Thymus (tissue), 14 donors: ENCODE measurements at places on chromosomes 7 and 10.
A peak's percentile ranks its signal among the peaks of the same experiment; 100 is the strongest.

DNA sequence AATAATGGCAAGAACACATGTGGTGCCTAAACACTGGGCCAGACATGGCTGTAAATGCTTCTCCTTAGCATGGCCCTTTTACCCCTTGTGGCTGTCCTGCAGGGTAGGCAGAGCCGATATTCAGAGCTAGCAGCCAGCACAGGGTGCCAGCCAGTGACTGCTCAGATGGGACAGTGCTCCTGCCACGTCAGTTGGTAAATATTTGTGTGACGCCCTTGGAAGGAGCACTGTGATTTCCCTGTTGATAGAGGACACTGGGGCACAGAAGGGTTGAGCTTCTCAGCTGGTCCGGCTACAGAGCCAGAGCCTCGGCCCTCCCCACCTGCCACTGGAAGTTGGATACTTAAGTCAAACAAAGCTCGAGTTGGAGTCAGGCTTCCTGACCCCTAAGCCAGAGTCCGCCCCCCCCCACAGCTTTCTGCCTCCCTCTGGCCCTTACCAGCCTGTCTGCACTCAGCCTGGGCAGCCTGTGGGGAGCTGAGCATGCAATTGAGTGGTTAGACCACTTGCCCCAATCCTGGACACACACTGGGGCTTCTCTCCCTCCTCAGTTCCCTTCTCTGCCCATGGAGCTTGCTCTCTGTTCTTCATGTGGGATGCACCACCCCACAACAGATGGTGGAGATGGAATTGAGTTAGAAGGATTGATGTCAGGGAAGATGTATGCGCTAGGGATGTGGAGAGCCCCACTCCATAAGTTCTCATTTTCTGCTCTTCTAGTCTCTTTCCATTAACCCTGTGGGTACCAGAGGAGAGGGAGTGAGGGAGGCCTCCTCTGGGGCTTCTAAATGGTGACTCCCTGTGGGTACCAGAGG, 350.8 kb downstream of the PLXNA4 start:
- no peak for DNase-seq

DNA sequence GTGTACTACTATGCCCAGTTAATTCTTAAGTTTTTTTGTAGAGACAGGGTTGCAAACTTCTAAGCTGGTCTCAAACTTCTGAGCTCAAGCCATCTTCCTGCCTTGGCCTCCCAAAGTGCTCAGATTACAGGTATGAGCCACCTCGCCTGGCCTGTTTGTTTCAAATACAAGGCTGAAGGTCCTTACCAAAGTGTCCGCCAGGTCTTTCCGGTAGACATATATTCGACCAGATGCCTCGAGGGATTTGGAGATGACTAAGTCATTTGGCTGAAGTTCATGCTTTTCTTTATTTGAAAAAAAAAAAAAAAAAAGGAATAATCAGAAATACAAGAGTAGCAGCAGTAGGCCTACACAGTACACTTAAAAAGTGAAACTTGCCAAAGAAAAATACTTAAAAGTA, 204.5 kb upstream of the CDCA7L start:
- DNase-seq: no peak

- DNase-seq: no peak
Observed at GRCh38 chr7:156157409-156158012, 345.2 kb upstream of the SHH start.

- DNase-seq: peak; percentile 9
Observed at GRCh38 chr7:40419806-40420205, 285.0 kb downstream of the SUGCT start.

- no peak for DNase-seq
Observed at GRCh38 chr7:149007611-149008010, 20.7 kb downstream of the PDIA4 start.

GRCh38 chr10:78794736-78795455, 273.9 kb upstream of the ZMIZ1 start:
- DNase-seq: no peak

DNA sequence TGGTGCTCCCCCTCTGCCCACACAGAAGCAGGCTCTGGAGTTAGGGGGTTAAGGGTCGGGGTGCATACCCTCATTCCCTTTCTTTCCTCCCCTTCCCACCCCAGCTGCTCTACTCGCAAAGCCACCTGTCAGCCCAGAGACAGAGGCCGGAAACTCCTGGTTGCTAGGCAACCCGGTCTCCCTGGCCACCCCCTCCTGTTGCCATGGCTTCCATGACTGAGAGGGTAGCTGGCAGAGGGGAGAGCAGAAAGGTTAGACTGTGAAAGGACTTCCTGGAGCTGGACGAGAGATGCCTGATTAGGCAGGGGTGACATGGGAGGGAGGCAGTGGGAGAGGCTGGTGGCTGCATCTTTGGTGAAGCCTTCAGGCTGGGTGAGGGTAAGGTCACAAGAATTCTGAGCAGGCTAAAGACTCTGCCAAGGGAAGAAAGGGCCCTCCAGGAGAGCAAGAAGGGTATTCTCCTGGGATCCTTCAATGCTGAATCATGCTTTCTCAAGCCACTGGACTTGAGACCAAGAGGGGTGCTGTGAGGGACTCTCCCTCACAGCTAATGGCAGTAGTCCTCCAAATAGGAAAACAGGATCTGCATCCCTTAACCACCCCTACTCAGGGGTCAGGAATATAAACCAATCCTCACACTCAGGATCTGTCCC, 5.4 kb downstream of the PSD start:
- DNase-seq: peak; percentile 64

- no peak for DNase-seq
Observed at GRCh38 chr7:137768366-137768765, 78.4 kb downstream of the DGKI start.

DNA sequence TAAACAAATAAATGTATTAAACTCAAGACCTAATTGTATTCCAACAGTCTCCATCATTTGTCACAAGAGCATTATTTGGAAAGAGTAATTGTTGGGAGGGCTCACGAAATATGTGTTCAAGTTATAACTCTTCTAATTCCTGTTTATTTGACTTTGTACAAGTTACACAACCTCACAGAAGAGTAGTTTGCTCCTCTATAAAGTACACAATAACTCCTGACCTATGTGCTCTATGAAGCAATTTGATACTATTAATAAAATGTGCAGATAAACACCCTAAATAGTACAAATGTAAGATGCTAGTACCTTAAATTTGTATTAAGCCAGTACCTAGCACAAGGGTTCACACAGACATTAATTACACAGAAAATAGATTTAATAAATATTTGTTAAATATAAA, 285.8 kb downstream of the LRRTM3 start:
- DNase-seq: no peak

- no peak for DNase-seq
Observed at GRCh38 chr10:98920807-98921206, 314.8 kb downstream of the HPSE2 start.

DNA sequence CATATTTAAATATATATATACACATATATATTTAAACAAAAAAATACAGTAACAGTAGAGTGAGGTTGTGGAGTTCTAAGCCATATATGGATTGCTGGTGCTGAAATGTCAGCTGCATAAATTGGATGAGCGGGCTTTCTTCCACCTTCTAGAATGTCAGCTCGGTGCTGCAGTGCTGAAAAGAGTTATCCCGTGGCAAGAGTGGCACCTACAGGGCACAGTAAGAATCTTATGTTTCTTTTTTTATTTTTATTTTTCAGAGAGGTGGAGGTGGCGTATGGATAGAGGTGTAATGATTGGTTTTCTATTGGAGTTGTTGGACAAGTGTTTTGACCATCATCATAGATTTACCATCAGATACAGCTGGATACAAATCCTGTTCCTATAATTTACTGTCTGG, 86.2 kb upstream of the DYNC1I1 start:
- no peak for DNase-seq

- DNase-seq: no peak
Observed at GRCh38 chr7:5215313-5215712, 25.3 kb downstream of the WIPI2 start.

DNA sequence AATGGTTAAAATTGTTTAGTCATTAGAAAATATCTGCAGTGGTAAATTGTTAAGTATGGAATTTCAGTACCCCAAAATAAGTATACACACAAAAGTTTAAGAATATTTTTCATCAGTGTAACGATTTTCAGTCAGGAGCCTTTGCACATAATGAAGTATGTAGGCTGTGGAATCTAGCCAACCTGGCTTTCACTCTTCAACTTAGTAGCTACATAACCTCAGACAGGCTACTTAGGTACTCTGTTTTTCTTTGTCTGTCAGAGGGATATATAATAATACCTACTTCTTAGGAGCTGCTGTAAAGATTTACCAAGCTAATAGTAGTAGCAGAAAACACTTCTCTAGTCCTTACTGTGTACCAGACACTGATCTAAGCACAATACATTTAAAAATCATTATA, 137.5 kb downstream of the ZEB1 start:
- DNase-seq: no peak

GRCh38 chr7:143975617-143976016, 21.0 kb downstream of the OR2F1 start:
- no peak for DNase-seq

GRCh38 chr7:94231305-94231704, 163.4 kb upstream of the COL1A2 start:
- DNase-seq: no peak

DNA sequence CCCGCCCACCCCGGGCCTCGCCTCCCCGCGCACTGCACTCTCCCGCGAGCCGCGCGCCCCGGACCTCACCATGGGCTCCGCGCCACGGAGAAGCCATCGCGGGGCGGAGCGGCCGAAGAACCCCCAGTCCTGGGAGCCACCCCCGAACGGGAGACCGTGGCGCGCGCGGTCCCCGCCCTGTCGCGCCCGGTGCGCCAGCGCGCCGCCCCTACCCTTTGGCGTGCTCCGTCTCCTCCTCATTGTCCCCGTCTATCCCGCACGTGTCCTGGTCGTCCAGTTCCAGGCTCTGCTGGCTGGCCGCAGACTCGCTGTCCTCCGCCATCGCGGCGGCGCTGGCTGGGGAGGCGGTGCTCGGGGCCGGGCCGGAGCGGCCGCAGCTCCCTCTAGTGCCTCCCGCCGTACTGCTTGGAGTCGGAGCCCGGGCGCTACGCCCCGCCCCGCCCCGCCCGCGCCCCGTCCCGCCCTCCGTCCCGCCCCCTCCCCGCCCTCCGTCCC, at the start of gene NMT2:
Gene NMT2, minus strand, starts transcription at position 403 of the 495 bp plus-strand sequence. Its CDS starts 81 bp downstream, at position 322.
- DNase-seq: peak; percentile 70

DNA sequence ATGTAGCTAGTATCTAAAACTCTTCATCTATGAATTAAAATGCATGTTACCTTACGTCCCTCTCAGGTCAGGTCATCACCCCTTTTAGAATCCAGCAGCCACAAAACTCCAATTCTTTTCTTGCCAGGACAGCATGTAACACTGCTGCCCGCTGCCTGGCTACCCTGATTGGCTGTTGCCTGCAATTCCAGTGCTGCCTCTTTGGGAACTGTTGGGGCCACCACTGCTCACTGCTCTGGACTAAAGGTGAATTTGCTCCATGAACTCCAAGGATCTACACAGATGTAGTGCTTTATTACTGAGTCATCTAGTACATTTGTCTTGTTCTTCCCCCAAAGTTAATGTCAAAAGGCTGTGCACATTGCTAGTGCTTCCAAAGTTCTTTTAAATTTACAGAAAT, 40.4 kb downstream of the SCIN start:
- no peak for DNase-seq

DNA sequence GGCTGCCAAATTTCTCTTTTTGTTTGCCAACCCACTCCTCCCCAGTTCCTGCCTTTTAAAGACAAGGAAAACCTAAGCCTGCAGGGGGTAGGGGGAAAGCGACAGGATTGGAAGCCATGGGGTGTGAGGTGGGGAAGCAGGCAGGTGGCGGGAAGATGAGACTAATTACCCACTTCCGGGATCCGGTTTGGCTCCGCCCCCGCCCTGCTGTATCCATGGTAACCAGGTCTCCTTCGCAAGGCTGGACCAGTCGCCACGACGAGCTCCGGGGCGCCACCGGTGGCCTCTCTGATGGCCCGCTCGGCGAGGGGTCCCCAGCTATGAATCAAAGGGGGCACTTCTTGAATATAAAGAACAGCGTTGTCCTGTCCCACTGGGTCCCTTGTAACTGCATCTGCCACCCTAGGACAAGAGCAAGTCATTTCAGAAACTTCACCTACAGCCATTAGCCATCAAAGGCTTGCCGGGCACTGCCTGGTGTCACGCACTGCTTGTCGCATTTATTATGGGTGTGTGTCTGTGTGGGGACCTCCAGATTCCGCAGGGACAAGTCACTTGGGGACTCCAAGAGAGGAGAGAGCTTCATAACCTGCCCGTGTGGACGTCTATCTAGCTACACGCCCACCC, 55.4 kb upstream of the LMTK2 start:
- DNase-seq: peak; percentile 15

- DNase-seq: no peak
Observed at GRCh38 chr10:131503992-131504391, 192.5 kb upstream of the TCERG1L start.

DNA sequence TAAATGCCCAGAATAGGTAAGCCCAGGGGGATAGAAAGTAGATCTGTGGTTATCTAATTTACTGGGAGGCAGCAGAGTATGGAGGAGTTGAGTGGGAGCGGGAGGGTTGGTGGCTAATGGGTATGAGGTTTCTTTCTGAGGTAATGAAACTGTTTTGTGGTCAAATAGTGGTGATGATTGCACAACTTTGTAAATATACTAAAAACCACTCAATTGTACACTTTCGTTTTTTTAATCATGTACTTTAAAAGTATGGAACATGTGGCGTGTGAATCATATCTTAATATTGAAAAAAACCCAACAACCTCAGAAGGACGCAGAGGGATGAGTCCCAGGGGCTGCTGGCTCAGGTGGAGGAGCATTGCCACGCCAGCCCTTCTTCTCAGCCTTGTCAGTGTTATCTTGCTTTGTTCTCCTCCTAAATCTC, 118.1 kb downstream of the WDR11 start:
- DNase-seq: no peak

GRCh38 chr10:87030912-87031635, 11.0 kb downstream of the FAM25A start:
- no peak for DNase-seq

GRCh38 chr7:30572212-30572841, 22.4 kb upstream of the GARS1 start:
- DNase-seq: no peak

DNA sequence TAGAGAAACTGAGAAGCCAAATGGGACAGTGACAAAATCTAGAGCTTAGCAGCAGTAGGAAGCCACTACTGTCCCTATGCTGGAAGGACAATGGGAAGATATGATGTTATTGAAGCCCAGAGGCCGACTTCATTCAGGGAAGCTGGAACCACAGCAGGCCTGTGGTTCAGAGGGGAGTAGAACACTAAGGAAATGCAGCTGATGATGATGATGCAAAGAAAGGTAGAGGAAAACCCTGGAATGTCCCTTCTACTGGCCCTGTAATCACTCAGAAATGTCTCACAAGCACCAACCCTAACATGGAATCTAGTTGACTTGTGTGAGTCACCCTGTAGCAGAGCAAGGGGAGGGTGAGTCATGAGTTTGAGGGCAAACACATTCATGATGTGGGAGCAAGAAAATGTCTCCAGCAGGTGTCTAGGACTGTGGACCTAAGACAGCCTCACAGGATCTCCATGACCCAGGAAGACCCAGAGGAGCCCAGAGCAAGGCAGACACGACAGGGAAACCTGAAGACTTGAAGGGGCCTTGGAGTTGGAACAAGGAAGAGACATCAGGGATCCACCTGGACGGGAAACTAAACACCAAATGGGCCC, 37.0 kb upstream of the LRRC17 start:
- no peak for DNase-seq

- DNase-seq: no peak
Observed at GRCh38 chr10:99895867-99896266, 113.4 kb downstream of the ABCC2 start.
